ENCODE measurements at places on chromosomes 13 and 19.

- no peak for DNase-seq
These were observed 443.1 kb upstream of the SPRY2 start for GRCh38 chr13:80783926-80784565.

DNA sequence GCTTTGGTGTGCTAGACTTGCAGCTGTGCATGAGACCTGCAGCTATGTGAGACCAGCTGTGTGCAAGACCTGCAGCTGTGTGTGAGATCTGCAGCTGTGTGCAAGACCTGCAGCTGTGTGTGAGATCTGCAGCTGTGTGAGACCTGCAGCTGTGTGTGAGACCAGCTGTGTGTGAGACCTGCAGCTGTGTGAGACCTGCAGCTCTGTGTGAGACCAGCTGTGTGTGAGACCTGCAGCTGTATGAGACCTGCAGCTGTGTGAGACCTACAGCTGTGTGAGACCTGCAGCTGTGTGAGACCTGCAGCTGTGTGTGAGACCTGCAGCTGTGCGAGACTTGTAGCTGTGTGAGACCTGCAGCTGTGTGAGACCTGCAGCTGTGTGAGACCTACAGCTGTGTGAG lies 6.7 kb upstream of the DCUN1D2 start:
- DNase-seq, result no peak

GRCh38 chr13:50989476-50989875 lies 79.9 kb downstream of the RNASEH2B start:
- no peak for DNase-seq

DNA sequence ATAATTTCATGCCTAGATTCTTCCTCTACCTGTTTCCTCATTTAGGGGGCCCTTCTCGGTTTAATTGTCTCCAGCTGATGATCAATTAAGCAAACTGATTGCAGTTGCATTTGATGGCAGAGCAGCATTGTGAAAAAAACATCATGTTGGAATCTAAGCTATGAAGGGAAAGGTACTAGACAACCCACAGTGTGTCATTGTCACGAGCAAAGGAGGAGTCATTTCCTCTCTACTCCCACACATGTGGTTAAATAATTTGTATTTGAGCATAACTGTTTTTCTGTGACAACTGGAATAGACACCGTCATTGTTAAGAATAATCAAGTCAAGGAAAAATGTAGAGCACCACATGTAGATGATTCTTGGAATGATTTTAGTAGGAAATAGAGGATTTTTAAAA lies 240.3 kb downstream of the DCT start:
- DNase-seq, result peak; percentile 39

- DNase-seq, result peak; percentile 64
These were observed 54.0 kb downstream of the GNG7 start for GRCh38 chr19:2648528-2648937.

GRCh38 chr13:60491531-60491930 lies 94.5 kb downstream of the TDRD3 start:
- DNase-seq, result no peak

GRCh38 chr13:75491376-75491775 lies 9.4 kb upstream of the TBC1D4 start:
- DNase-seq, result no peak

- DNase-seq, result no peak
These were observed 109.5 kb downstream of the DCT start for GRCh38 chr13:94369972-94370436.

DNA sequence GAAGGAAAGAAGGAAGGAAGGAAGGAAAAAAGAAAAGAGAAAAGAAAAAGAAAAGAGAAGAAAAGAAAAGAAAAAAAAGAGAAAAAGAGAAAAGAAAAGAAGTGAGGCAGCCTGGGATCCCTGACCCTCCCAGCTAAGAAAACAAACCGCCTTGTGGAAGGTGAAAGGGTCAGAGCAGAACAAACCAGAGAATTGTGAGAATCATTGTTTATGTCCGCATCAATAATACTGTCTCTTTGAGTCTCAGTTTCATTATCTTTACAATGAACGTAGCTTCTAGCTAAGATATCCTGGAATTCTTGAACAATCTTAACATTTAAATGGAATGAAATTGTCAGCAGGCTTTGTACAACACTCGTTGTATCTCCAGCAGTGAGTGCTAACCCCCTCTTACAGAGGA lies 66.4 kb upstream of the SERP2 start:
- no peak for DNase-seq

DNA sequence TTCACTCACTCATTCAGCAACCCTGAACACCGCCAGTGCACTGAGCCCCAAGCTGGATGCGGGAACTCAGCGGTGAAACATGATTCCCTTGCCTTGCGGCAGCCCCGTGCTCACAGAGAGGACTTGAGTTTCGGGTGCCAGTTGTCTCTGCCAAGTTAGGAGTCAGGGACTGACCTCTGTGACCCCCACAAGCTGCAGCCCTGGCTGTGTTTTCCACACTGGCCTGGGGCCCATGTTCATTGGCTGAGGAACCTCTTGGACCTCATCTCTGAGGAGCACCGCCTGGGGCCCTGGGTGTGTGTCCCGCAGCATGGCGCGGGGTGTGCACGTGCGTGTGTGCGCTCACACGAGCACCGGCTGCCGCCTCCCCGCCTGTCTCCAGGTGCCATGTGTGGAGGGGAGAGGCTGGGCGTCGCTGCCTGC lies 31.0 kb downstream of the CAPN12 start:
- DNase-seq, result no peak

- DNase-seq, result no peak
These were observed 19.7 kb downstream of the RANBP3 start for GRCh38 chr19:5958074-5958850.

DNA sequence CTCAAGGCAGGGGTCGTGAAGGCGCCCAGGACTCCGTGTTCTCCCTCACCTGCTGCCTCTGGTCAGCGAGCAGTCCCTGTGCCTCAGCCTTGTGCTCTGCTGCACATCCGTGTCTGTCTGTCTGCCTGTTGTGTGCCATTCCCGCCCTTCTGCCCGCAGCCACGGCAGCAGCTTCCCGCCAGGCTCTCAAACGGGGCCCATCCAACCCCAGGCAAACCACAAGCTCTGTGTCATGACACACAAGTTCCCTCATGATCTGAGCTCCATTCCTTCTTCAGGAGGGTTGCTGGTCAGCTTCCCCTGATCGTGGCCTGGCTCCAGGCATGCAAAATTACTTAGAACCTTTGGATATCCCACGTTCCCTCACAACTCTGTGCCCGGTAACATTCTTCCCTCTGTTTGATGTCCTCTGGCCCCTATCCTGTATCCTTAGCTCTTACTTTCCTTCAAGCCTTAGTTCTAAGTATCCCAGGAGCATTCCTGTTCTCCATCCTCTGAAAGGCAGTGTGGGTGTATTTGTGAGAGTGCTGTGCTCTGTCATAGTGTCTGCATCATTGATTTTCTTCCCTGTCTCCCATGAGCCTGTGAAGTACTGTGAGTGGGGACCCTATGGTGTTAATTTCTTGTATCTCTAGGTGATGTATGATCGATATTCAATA lies 3.2 kb downstream of the GPR183 start:
- peak; percentile 76 for DNase-seq

DNA sequence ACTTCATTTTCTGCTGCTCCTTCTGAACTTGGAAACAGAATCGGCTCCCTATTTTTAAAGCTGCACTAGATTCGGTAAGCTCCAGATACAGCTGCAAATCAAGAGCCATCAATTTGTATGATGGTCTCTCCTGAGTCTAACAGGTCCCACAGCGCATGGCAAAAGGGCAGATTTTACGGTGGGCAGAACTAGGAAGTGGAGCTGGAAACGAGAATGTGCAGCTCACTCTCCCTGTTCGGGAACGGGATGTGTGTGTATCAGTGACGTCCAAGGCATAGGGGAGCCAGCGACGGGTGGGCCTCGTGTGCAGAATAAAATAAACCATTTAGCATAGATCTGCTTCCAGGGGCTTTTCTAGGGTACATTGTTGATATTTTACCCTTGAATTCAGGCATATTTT lies 74.2 kb downstream of the COL4A1 start:
- no peak for DNase-seq

DNA sequence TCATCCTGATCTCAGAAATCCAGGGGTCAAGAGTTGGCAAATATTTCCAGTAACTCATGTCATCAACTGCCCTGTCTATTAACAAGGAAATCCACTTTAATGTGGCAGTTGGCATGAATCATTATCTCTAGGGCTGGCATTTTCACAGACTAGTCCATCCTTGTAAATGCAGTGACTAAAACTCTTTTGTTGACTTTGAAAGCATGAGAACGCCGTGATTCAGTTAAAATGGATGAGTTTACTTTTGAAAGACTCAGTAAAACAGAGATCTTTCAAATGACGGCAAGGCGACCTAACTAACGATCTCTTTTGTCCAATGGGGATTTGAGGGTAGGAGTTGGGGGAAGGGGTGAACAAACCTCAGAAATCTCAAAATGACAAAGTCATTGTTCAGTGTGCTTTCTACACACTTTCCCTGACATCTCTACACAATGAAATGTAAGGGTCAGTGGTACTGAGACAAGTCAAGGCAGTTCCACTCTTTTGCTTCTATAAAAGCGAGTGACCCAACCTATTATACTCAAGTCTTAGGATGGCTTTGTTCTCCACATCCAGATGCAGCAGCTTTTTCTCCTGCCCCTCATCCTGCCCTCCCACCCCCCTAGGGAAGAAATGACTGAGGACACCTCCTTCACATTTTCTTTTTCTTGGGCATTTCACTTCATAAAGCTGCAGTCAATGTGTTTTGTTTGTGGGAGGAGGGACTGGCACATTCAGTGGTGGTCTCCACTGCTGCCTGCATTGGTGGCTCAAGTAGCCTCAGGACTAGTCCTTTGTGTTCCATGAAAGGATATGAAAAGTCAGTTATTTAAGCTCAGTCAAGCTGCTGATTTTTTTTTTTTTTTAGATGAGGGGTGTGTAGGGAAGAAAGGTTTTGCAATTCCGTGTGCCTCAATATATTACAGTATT lies 200.5 kb downstream of the ABCC4 start:
- peak; percentile 62 for DNase-seq

- DNase-seq, result no peak
These were observed 877 bp upstream of the N4BP2L1 start for GRCh38 chr13:32428581-32429432.

DNA sequence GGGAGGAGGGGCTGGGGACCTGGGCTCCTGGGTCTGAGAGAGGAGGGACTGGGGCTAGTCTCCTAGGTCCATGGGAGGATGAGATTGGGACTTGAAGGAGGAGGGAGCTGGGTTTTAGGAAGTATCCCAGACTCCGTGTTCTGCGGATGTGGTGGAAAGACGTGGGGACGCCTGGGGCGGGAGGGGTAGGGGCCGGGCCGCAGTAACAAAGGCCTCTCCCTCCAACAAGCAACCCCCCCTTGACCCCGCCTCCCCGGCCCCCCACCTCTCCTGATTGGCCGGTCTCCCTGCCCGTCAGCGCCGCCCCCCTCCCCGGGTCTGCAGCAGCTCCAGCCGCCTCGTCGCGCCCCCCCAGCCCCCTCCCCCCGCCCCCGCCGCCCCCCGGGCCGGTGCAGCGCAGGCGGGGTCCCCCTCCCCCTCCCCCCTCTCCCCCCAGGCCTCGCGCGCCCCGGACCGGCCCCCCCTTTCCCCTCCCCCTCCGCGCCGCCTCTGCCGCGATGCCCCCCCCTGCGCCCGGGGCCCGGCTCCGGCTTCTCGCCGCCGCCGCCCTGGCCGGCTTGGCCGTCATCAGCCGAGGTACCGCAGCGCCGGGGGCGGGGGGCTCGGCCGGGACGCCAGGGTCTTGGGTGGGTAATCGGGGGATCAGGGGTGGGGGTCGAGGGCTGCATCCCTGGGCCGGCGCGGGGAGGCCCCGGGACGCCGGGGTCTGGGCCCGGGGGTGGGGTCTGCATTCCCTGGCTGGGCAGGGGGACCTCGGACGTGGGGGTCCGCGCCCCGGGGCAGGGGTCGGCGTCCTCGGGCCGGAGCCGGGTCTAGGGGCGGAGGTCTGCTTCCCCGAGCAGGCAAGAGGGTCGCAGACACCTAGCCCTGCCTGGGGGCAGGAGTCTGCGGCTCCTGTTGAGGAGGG lies at the start of gene IGLON5:
Gene IGLON5, plus strand, starts transcription at position 294 of the 907 bp plus-strand sequence. Its CDS starts 204 bp downstream, at position 498.
- DNase-seq, result no peak

DNA sequence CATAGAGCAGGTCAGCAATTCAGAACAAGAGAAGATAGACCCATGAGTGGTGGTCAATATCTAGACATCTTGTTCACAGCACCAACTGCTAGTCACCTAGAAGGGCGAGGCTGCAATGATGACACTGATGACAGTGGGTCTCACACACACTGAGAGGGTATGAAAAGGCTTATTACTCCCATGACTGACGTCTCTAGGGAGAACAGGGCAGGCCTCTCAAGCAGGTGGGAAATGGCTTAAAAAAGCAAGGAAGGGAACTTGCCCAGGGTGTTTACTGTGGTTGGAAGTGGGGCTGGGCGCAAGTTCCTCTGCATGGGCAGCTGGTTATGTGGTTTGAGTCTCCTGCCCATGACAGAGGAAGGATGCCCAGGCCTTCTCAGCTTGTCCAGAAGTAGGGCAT lies 33.8 kb downstream of the ZNF44 start:
- no peak for DNase-seq

DNA sequence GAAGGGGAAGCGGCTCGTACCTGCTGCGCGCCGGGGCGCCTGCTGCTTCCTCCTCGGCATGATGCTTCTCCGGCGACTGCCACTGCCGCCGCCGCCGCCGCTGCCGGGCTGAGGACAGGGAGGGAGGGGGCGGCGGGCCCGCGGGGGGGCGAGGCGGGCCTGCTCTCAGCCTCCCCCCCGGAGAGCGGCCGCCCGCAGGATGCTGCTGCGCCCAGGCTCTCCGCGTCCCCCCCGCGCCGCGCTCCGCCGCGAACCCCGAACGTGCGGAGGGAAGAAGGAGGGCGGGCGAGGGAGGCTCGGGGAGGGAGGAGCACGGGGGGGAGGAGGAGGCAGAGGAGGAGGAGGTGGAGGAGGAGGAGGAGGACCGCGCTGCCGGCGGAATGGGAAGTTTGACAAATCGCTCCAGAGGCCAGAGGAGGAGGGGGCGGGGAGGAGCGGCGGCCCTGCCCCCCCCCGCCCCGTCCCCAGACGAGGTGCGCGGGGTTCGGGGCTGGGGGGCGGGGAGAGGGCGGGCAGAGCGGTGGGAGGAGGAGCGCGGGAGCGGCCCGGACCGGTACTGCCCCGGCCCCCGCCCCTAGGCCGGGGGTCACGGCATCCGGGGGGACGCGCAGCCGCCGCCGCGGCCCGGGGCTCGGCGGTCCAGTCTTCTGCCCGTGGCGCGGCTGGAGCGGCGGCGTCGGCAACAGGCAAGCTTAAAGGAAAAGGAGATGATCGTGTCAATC lies at the start of gene TSHZ3:
Gene TSHZ3, minus strand, starts transcription at position 277 of the 722 bp plus-strand sequence. Its CDS starts 217 bp downstream, at position 60.
- DNase-seq, result peak; percentile 32

- DNase-seq, result no peak
These were observed 29.0 kb downstream of the URI1 start for GRCh38 chr19:29971002-29971401.

Data from activated CD4-positive, alpha-beta T cell treated with anti-CD3 and anti-CD28 coated beads, Interleukin-2, amount 50 U/mL, for 16 hours (primary cell).